Urinary bladder (tissue), 4 donors: ENCODE measurements at places on chromosomes 7 and 10.

GRCh38 chr10:126397156-126397555 lies 8.9 kb upstream of the ADAM12 start:
- DNase-seq = no peak

GRCh38 chr10:91073286-91073979 lies 147.0 kb upstream of the PCGF5 start:
- no peak for DNase-seq

DNA sequence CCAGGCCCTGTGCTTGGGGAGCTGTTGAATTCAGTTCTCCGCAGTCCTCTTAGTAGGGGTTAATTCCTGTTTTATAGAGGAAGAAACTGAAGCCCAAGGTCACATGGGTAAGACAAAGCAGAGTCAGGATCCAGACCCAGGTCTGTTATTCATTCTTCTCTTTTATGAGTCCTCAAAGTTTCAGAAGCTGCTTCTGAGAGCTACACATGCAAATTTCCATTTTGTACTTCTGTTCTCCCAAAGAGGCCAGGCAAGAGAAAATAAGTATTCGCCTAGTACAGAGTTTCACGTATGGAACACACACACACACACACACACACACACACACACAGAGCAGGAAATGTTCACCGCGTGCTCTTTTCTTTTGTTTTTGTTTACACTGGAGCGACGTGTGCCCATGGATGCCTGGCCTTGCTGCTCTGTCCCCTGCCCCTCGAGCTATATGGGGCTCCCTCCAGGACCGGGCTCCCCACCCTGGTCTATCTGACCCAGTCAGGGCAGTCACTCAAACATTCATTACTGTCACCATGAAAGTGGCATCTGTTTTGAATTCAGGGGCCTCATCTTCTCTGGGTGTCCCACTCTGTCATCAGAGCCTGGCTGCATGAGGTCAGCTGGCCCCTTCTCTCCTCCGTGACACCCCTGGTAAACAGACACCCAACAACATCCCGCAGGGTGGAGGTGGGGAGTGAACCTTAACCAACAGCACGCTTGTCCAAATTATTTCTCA lies 84.4 kb downstream of the TNS3 start:
- no peak for DNase-seq

- no peak for DNase-seq
These were observed 661 bp downstream of the HECTD2 start for GRCh38 chr10:91410638-91411371.

GRCh38 chr10:130422366-130423324 lies 286.5 kb downstream of the GLRX3 start:
- DNase-seq = no peak

DNA sequence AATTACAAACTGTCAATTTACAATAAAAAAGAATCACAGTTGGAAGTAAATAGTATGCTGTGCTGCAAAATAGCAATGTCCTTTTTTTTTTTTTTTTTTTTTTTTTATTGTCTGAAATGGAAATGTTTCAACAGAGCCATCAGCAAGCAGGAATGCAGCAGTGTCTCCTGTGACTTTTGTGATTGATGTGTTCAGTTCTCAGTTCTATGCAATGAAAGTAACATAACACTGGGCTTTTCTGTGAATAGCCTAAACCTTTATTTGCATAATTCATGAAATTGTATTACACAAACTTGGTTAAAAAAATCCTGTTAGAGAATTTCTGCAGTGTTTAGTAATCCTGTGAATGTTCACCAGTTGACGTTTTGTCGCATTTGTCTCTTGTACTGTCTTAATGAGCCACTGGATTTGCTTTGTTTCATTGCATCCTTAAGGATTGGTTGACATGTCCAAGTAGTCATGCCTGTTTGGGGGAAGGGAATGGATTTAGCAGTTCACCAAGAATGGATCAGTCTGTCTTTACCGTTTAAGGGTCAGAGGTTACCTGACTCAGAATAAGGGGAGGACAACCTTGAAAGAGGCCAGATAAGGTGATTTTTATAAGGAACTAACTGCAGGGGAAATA lies 192.7 kb downstream of the MLLT10 start:
- no peak for DNase-seq

GRCh38 chr7:47407136-47407535 lies 174.8 kb downstream of the TNS3 start:
- no peak for DNase-seq

GRCh38 chr7:28556025-28556424 lies 143.7 kb downstream of the CREB5 start:
- DNase-seq = no peak

- DNase-seq = no peak
These were observed 198.2 kb downstream of the FANK1 start for GRCh38 chr10:126094537-126094936.

- no peak for DNase-seq
These were observed 56.6 kb upstream of the BET1 start for GRCh38 chr7:94060752-94061151.

DNA sequence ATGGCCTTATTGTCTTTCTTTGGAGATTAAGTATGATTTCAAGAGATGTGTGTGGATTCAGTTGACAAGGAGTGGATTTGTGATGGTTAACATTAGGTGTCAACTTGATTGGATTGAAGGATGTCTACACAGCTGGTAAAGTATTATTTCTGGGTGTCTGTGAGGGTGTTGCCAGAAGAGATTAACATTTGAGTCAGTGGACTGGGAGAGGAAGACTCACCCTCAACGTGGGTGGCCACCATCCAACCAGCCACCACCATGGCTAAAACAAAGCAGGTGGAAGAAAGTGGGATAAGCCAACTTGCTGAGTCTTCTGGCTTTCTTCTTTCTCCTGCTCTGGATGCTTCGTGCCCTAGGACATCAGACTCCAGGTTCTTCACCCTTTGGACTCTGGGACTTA lies 76.1 kb downstream of the GPR37 start:
- DNase-seq = no peak

- no peak for DNase-seq
These were observed 122.9 kb upstream of the MYO3A start for GRCh38 chr10:25811052-25811685.

DNA sequence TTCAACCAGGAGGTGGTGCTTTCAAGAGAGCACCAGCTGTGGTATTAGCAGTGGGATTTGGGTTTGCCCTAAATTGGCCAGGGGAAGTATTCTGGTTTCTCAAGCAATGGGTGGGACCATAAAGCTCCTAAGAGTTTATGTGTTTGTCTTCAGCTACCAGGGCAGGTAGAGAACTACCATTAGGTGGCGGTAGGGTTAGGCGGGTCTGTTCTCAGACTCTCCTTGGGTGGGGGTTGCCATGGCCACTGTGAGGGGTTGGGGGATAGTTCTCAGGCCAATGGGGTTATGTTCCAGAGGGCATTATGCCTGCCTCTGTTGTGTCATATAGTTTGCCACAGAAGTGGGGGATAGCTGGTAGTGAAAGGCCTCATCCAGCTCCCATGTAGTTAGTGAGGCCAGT lies 47.7 kb upstream of the BICC1 start:
- no peak for DNase-seq
